ENCODE measurements at places on chromosomes 5 and 9.

DNA sequence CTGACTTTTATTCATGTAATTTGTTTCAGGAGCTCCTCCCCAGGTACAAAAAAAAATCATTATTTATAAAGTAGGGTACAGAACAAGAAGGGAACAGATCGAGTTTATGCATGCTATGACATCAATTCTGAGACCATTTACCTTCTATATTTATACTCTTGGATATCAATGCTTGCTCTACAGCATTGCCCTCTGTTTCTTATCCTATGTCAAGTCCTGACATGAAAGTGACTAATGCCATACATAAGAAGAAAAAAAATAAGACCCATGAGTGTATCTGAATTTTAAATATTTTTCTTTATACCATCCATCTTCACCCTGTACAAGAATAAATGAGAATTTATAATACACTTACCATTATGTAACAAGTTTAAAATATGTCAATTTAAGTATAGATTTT is 2016.3 kb upstream of the CDH9 start:
- no peak for DNase-seq

DNA sequence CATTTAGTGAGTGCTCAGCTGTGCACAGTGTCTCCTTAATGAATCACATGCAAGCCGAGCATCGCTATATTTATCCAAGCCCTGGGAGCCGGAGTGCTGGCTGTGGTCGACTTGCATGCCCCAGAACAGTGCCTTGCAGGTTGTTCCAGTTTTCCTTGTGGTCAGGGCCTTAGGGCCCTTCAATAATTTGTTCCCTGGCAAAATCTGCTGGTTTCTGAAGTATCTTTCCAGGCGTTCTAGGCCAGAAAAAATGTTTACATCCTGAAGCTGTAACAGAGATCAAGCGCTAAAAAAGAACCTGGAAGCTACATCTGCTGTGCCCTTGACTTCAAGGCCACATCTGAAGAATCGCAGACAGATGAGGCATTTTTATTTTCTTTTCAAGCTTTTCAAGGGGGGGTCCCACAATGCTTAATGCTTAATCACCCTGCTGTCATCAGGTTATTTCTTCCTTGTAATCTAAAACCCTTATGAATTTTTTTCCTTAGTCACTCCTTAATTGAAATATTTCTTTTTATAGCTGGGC is 105.8 kb downstream of the DOCK2 start:
- no peak for DNase-seq

DNA sequence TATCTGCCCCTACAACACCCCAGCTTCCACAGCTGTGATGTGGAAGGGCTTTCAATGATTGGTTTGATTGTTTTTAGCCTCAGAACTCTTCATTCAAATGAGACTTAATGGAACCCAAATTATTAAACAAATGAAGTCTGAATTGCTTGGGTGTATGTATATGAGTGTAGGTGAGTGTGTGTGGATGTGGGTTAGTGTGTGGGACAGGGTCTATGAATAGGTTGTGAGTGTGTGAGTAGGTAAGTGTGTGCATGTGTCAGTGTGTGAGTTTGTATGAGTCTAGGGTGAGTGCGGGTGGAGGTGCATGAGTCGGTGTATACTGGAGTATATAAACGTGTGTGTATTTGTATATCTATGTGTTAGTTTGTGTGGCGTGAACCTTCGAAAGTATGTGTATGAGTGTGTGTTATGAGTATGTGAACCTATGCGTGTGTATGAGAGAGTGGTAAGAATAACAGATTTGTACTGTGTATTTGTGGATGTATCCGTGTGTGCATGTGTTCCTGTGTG is 26.9 kb downstream of the COL15A1 start:
- no peak for DNase-seq

- no peak for DNase-seq
Observed at GRCh38 chr9:72696511-72696910, 175.1 kb downstream of the TMC1 start.

DNA sequence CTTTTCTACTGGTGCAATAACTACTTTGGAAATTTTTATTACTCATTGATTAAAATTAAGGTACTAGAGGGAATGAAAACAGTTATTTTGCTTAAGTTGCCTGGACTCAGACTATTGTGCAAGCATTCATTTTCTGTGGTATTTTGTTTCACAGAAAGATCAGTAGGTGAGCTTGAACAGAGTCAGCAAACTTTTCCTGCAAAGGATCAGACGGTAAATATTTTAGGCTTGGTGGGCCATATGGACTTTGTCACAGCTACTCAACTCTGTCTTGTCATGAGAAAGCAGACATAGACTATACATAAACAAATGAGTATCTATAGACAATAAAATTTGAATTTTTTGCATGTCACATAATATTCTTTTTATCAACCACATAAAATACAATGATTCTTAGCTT is 1036.4 kb downstream of the NR2F1-AS1 start:
- DNase-seq = no peak

GRCh38 chr9:124869986-124870560 is 8.1 kb downstream of the ARPC5L start:
- peak; percentile 83 for DNase-seq

- DNase-seq = no peak
Observed at GRCh38 chr5:9460885-9461645, 84.8 kb downstream of the SEMA5A start.

- no peak for DNase-seq
Observed at GRCh38 chr5:81212211-81212751, 20.8 kb upstream of the CKMT2 start.

DNA sequence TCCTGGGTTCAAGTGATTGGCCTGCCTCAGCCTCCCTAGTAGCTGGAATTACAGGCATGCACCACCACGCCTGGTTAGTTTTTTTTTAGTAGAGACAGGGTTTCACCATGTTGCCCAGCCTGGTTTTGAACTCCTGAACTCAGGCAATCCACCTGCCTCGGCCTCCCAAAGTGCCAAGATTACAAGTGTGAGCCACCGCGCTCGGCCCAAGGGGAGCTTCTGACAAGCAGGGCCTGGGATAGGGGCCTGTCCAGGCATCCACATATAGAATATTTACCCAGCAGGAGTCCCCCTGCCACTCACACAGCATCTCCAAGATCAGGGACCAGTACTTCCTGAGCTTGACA is 10.1 kb downstream of the IRF1 start:
- DNase-seq = no peak

DNA sequence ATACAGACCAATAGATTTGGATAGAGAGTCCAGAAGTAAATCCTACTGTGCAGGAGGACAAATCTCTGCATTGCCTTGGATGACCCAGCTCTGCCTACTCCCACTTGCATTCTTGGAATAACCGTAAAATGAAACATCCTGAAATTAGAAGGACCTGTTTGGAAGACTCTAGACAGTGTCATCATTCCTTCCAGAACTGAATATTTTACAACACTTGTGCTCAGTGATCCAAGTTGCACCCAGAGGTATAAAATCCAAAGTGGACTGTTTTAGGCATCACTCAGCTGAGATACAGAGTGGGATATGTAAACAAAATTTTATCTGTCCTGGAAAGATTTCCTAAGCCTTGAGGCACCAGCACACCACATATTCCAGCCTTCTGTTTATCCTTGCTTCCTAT is 43.7 kb downstream of the OR2Y1 start:
- no peak for DNase-seq

GRCh38 chr9:78590068-78590467 is 293.1 kb downstream of the PSAT1 start:
- no peak for DNase-seq

- DNase-seq = no peak
Observed at GRCh38 chr9:116151966-116152381, 1.6 kb upstream of the PAPPA start.

DNA sequence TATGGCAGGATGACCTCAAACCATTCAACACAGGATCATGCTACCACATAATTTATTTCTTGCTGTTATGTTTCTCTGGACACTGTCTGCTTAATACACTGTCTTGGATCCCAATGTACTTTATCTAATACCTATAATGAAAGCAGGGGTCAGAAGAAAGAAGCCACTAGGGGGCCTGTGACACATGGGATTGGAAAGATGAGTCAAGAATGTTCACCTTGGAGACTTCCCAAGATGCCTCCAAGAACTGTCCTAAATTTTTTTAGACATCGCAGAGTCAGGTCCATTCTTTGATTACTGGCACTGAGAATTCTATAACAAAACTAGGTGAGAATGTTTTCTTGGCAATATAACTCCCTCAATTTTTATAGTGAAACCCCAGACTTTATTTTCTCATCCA is 305.8 kb upstream of the SMARCA2 start:
- no peak for DNase-seq

- no peak for DNase-seq
Observed at GRCh38 chr9:133202145-133202513, 6.9 kb downstream of the OBP2B start.

DNA sequence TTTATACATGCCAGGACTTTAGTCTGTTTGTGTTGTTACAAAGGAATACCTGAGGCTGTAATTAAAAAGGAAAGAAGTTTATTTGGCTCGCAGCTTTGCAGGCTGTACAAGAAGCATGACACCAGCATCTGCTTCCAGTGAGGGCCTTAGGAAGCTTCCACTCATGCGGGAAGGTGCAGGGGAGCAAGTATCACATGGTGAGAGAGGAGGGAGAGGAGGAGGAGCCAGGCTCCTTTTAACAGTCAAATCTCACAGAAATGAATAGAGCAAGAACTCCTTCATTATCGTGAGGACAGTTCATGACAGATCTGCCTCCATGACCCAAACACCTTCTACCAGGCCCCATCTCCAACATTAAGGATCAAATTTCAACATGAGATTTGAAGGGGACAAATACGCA is 18.7 kb upstream of the C5orf46 start:
- no peak for DNase-seq

GRCh38 chr9:27939186-27939585 is 365.9 kb upstream of the C9orf72 start:
- no peak for DNase-seq

GRCh38 chr5:92861531-92862285 is 719.3 kb downstream of the NR2F1-AS1 start:
- DNase-seq = no peak

DNA sequence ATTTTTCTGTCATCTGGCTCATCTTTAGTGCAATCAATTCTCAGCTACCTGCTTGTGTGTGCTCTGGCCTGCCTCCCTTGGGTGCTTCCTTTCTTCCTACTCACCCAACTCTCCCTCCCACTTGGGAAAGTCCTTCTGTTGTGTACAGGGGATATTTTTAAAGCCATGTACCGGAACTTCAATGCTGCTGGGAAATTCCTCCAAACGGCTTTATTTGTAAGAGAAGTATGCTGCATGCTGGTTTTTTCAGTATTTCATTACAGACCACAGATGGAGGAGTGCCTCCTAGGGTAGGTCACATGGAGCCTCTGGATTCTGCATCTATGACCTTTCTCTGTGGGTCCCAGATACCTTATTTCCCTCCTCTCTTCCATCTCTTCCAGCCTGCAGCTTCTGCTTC is 5.4 kb upstream of the HMHB1 start:
- no peak for DNase-seq

DNA sequence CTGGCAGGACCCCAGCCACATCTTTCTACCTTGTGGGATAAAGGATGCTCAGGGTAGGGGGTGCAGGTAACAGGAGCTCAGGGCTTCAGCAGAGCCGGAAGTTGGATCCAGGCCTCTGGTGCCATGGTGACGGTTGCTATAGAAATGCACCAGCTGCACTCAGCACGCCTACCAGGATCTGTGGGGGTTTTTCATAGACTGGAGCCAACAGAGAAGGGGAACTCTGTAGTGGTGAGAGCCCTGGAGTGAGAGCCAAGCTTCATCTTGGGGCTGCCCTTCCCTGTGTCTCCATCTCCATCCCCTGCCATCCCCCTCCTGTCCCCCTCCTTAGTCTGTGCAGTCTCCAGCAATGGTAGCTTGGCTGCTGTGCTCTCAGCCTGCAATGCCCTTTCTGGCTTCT is 27.5 kb upstream of the BOD1 start:
- no peak for DNase-seq

- DNase-seq = no peak
Observed at GRCh38 chr5:92313385-92313784, 930.3 kb upstream of the ARRDC3 start.

DNA sequence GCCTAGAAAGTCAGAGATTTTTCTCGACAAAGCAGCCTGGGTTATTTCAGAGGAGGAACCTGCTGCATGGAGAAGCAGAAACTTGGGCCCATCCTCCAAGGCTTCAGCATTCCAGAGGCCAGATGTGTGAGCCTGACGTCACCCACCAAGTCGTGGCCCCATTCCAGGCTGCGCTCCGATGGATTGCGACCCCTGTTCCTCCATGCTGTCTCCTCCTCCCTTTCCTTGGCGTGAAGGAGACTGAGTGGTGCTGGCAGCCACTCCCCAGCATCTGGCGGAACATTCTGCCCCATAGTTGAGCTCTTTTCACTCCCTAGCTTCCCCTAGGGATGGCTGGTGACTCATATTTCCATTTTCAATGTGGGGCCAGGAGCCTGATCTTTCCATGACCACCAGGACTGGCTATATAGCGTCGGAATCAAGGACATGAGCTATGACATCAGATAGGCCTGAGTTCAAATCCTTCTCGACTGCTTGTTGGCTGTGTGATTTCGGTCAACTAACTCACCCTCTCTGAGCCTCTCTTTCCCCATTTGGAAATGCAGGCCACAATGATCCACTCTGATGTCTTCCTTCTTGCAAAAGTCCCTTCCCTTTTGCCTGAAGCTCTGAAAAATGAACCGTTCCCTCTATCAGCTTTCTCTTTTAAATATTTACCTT is 24.5 kb upstream of the DUSP1 start:
- DNase-seq = no peak

GRCh38 chr9:93088656-93089015 is 7.4 kb upstream of the CARD19 start:
- no peak for DNase-seq

DNA sequence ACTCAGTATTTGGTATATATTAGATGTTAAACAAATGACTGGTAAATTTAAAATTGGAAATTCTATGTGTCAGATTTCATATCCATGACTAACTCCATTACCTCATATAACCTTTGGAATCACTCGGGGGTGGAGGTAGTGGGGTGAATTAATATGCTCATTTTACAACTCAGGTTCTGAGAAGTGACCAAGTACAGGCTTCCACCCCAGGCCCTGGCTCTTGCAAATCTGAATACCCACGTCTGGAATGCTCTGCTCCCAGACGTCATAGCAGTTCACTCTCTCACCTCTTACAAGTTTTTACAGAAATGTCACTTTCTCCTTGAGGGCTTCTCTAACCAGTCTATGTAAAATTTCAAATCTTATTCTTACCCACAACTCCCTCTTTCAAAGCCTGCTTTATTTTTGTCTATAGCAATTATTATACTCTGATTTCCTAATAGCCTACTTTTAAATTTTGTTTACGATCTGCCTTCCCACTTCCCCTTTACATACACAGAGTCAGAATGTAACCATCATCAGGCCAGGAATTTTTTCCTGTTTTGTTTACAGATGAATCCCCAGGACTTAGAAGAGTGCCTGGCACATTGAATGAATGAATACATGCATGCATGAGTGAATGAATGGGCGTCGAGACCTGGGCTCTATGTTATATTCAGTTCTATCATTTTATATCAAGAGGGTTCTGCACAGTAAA is 134.1 kb upstream of the IFNE start:
- DNase-seq = no peak

DNA sequence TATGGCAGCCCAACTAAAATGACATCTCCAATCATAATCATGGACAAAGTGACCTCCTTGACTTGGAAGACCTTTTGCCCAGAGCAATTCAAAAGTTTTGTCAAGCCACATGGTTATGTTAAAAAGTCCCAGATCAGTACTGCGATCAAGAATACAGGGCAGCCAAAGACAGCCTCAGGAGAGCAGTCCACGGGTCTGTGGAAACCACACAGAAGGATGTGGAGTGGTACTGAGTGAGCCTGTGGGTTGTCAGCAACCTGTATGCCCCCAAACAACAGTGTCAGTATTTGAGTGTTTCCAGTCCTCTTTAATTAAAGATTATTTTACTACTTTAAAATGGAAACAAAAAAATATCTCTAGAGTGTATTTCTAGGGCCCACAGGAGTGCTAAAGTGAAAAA is 345.4 kb upstream of the EFNA5 start:
- DNase-seq = no peak

GRCh38 chr5:58462623-58463230 is 2.8 kb upstream of the PLK2 start:
- DNase-seq = peak; percentile 18
